ENCODE measurements at places on chromosomes 11 and 22.

DNA sequence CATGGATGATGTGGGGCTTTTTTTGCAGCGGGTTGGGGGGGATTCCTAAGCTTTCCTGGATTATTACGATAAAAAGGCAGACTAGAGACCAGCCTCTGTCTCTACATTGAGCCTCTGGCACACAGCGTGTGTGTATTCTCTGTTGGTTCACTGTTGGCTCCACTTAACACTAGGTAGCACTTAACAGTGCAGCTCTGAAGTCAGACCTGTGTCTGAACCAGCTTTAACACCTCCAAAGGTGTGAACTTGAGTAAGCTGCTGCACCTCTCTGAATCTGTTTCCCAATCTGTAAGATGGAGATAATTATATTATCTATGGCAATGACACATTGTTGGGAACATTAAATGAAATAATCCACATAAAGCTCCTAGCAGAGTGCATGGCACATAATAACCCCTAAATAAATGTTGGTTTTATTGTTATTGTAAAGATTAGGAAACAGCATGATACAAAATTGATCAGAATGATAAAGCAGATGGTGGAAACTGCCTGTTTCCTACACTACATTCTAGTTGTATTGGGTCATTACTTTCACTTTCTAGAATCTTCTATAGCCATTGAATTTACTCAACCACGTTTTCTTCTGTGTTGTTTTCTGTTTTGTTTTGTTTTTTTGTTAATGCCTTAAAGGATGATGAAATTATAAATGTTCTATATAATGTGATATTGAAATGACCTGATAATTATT lies 108.4 kb downstream of the ARL14EP start:
- DNase-seq, result no peak

DNA sequence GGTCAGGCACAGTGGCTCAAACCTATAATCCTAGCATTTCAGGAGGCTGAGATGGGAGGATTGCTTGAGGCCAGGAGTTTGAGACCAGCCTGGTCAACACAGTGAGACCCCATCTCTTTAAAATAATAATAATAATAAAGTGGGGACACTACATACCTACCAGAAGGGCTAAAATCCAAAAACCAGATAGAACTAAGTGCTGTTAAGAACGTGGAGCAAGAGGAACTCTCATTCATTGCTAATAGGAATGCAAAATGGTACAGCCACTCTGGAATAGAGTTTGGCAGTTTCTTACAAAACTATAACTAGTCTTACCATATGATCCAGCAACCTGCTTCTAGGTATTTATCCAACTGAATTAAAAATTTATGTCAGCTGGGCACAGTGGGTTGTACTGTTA lies 9.6 kb downstream of the CKAP5 start:
- DNase-seq, result no peak

GRCh38 chr11:16843294-16843693 lies 104.8 kb downstream of the C11orf58 start:
- no peak for DNase-seq

GRCh38 chr11:45436966-45437365 lies 150.8 kb upstream of the SYT13 start:
- DNase-seq, result no peak

DNA sequence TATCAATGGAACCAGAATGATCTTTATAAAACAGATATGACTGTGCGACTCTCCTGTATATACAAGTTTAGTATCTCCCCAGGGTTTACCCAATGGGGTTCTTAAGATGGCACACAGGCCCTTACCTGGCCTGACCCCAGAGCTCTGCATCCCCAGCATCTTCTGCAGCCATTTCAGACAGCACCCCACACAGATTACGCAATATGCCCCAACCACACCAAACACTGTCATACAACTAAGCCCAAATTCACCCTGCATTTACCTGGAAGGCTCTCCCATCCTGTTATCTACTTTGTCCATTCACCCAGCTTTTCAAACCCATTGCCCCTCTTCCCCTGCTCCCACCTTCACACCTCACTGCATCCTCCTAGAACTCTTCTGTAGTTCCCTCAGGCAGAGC lies 182.5 kb upstream of the API5 start:
- DNase-seq, result no peak

- no peak for DNase-seq
Observed at GRCh38 chr22:29380032-29380781, 8.2 kb downstream of the AP1B1 start.

GRCh38 chr11:101862391-101863233 lies 52.2 kb upstream of the CEP126 start:
- no peak for DNase-seq

DNA sequence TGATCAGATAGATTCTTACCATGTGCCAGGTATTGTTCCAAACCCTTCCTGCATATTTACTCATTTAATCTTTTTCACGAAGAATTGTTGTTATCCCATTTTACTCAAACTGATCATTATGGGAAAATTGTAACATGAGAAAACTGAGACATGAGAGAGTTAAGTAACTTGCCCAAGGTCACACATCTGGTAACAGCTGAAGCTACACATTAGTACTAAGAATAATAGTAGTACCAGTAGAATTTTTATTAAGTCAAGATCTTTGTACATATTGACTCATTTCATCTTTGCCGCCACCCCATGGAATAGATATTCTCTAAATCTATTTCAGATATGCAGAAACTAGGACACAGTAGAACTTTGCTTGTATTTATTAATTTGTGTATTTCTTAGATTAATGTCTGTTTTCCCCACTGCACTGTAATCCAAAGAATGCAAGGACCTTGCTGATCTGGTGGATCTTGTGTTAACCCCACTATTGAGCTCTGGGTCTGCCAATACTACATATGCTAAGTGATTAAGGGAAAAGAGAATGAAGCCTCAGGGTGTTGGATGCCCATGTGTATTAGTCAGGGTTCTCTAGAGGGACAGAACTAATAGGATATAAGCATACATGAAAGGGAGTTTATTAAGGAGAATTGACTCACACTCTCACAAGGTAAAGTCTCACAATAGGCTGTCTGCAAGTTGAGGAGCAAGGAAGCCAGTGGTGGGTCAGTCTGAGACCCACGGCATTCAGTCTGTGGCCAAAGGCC lies 72.8 kb downstream of the PARVA start:
- no peak for DNase-seq

DNA sequence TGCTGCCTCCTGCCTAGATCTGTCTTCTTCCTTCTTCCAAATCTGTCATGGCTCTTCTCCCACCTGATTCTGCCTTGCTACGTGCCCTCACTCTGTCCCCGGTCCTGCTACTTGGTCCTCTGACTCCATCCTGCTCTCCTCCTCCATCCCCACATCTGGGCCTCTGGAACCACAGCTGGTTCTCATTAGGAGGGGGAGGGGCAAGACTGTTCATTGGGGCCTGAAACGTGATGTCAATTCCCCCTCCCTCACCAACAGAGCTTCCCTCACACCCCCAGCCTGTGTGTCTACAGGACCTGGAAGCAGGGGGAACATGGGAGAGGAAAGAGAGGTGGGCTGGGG lies 9.1 kb downstream of the DCHS1 start:
- DNase-seq, result no peak

DNA sequence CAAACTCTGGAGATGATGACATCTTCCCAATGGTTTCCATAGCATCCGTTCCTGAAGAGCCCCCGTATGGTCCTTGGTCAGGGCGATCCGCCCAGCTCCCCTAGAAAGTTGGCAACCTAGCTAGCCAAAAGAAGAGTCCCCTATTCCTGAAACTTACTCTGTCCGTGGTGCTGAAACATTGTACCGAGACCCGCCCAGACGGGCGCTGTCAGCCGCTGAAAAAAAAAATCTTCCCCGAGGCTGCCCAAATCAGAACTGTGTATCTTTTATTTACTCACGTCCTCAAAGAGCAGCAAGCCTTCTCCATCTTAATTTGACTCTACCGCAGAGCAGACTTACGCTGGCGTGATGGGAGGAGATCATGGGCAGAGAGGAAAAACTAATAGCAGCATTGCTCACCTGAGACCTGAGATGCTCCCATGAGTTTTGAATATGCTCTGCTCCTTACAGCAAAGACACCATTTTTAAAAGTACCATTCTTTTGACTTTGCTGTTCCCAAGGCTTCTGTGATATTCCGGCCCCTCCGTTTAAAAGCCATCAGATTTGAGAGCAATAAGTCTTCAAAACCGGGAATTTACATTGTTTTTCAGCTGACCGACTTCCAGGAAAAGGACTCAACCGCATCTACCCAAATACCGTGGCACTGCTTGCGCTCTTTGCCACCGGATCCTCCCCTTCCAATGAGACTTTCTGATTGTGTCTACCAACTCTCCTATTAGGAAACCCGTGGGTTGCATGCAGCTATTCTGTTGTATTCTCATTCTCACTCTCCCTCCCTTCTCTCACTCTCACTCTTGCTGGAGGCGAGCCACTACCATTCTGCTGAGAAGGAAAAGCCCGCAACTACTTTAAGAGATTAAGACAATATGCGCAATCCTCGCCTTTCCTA lies at the start of gene SLC17A6:
SLC17A6 (plus strand) TSS at position 786 of the 890 bp plus-strand sequence. CDS start 153 bp downstream, outside the sequence.
- peak; percentile 43 for DNase-seq

- no peak for DNase-seq
Observed at GRCh38 chr11:45852018-45852711, 4.9 kb downstream of the CRY2 start.

DNA sequence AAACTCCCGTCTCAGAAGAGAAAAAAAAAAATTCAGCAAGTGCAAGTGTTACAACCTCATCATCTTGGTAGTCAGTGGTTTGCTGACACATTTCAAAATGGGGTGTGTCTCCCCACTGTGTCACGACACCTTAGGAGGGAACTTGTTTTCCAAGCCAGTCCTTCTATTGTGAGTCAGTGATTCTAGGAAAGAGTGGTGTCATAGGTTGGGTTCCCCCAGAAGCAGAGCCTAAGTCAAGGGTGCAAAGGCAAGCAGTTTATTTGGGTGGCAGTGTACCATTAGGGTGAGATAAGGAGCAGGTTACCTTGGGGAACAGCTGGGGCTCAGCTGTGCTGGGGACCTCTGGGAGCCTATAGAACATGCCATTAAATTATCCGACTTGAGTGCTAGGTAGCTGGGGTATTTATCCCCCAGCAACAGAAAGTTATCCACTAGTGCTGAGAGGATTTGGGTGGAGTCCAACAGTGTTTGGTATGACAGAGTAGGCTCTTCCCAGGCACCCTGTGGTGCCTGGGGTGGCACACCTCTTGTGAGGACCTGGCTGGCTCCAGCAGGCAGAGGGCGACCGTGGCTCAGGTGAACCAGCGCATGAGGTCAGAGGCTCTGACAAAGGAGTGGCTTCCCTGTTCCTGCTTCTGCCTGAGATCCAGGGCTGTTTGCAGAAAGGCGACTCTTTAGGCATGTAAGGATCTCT lies 41.7 kb downstream of the KIAA1671 start:
- no peak for DNase-seq

- DNase-seq, result no peak
Observed at GRCh38 chr11:12469451-12469850, 92.1 kb downstream of the PARVA start.

- DNase-seq, result no peak
Observed at GRCh38 chr11:10580623-10581022, 12.2 kb upstream of the LYVE1 start.

GRCh38 chr11:47616726-47617416 lies 22.7 kb upstream of the C1QTNF4 start:
- no peak for DNase-seq

GRCh38 chr22:28703436-28703835 lies 23.8 kb upstream of the TTC28 start:
- DNase-seq, result no peak

DNA sequence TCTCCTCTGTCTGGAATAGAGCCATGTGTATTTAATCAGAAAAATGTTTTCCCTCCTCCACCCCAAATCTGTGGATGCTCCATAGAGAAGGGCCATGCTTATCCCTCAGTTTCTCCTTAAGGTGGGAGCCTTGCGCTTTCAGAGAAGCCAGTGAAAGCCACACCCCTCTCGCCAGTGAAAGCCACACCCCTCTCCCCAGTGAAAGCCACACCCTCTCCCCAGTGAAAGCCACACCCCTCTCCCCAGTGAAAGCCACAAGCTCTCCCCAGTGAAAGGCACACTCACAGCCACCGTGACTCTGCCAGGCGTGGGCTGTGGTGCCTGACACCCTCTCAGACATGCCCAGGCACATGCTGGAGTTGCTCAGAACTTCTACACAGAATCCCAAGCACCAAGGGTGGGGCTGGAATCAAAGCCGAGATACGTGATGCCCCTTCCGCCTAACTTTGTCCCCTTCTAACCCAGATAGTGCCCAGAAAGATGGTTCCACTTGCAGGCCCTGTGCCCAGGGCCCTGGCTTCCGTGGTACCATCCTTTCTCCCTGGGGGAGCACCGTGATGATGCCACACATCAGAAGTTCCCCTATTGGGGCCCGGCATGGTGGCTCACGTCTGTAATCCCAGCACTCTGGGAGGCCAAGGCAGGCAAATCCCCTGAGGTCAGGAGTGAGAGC lies 16.5 kb upstream of the PRR5 start:
- no peak for DNase-seq

- no peak for DNase-seq
Observed at GRCh38 chr11:84825106-84825660, 802.0 kb downstream of the DLG2 start.

GRCh38 chr22:19709063-19709769 lies 5.1 kb upstream of the SEPTIN5 start:
- DNase-seq, result no peak

DNA sequence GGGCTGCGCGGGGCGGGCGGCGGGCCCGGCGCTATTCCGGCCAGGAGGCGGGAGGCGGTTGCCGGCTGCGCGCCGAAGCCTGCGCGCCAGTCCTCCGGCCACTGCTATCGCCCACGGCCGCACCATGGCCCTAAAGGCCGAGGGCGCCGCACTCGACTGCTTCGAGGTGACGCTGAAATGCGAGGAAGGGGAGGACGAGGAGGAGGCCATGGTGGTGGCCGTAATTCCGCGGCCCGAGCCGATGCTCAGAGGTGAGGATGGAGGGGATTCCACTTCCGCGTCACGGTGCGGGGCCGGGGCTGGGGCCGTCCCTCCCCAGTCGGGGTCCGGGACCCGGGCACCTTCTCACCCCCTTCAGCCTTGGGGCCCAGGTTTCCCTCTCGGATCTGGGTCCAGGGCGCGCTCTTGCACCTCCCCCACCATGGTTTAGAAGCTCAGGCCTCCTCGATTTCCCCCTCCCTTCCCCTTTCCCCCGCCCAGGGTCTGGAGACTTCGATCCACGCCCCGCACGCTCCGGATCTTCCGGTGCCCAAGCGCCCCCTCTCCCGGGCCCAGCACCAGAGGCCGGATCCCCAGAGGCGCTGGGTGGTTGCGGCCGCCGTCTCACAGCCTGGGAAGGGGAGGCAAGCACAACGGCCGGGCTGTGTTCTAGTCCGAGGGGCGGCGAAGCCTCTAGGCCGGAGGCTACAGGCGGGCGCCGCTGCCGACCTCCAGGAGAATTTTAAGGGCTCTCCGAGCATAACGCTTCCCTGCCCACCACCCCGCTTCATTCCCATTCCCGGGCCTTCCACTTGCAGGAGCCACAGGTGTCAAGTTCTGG lies 517 bp downstream of the SPINDOC start:
- DNase-seq, result peak; percentile 28

DNA sequence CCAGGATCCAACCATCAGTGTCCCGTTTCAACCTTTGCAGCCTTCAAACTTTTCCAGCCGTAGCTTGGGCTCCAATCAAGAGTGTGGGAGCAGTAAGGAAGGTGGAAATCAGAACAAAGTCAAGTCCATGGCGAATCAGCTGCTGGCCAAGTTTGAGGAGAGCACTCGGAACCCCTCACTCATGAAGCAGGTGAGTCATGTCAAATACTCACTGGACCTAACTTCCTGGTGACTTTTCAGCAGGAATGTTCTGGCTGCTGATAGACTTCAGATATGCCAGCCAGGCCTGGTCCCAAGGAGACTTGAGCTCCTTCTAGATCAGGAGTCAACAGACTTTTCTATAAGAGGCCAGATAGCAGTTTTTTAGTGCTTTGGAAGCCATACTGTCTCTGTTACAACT lies 129.0 kb downstream of the MICAL2 start:
- DNase-seq, result no peak

GRCh38 chr11:102322560-102322959 lies 5.3 kb downstream of the BIRC3 start:
- DNase-seq, result no peak

- no peak for DNase-seq
Observed at GRCh38 chr11:27116684-27117083, 76.1 kb downstream of the BBOX1 start.
